ENCODE measurements at places on chromosomes 6 and 20.

- no peak for DNase-seq
Observed at GRCh38 chr6:7526755-7527154, 14.7 kb upstream of the DSP start.

DNA sequence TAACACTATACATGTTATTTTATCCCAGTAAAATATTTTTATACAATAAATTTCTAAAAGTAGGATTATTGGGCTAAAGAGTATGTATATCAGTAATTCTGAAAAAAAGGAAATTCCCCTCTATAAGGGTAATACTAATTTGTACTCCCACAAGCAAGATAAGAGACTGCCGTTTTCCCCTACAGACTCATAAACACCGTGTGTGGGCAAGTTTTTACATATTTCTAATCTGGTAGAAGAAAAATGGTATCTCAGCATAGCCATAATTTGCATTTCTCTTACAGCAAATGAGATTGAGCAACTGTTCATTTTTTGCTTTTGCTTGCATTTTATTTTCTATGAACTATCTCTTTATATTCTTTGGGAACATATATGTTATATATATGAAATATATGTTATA, 26.0 kb upstream of the MYMX start:
- no peak for DNase-seq

GRCh38 chr20:50930976-50931305, 296 bp downstream of the ADNP start:
- DNase-seq, result no peak

- no peak for DNase-seq
Observed at GRCh38 chr6:38364775-38365174, 275.0 kb downstream of the BTBD9 start.

DNA sequence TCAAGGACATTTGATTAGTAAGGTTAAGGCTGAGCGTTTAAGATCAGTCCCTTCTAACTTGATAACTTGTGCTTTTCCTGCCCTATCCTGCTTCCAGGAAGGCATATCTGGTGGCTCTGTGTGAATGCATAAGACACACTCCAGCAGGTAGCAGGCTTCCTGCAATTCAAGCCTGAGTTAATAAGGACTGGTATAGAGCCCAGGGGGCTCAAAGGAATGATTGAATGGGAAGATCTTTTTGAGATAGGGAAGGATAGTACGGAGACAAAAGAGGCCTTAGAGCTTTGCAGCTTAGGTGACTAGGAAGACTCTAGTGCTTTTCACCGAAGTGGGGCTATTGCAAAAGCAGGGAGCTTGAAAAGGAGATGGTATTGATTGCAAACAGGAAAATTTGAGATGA, 307.1 kb downstream of the GRIK2 start:
- DNase-seq, result no peak

DNA sequence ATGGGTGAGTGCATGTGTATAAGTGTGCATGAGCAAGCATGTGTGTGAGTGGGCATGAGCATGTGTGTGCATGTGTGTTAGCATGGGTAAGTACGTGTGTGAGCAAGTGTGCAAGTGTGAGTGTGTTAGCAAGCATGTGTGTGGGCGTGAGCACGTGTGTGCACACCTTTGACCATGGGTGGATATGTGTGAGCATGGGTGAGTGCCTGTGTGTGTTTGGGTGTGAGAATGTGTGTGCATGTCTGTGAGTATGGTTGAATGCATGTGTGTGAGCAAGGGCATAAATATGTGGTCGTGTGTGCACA, 84.6 kb downstream of the DLL1 start:
- DNase-seq, result peak; percentile 11

GRCh38 chr20:56200456-56200855, 48.1 kb upstream of the MC3R start:
- DNase-seq, result no peak

DNA sequence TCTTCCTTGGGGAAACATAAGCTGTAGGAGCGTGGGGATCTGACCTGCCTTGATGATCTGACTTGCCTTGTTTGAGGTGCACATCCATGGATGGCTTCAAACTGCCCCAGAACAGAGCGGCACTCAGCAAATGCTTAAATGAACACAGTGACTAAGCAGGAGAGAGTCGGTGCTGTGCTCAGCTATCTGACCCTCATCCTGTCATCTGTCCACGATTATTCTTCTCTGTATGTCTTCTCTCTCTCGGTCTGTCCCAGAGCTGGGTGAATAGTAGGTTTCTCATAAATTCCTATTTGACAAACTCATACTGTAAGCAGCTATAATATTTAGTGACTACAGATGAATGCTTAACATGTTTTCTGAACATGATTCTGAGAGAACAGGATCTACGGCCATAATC, 37.3 kb downstream of the TRAM2 start:
- no peak for DNase-seq

DNA sequence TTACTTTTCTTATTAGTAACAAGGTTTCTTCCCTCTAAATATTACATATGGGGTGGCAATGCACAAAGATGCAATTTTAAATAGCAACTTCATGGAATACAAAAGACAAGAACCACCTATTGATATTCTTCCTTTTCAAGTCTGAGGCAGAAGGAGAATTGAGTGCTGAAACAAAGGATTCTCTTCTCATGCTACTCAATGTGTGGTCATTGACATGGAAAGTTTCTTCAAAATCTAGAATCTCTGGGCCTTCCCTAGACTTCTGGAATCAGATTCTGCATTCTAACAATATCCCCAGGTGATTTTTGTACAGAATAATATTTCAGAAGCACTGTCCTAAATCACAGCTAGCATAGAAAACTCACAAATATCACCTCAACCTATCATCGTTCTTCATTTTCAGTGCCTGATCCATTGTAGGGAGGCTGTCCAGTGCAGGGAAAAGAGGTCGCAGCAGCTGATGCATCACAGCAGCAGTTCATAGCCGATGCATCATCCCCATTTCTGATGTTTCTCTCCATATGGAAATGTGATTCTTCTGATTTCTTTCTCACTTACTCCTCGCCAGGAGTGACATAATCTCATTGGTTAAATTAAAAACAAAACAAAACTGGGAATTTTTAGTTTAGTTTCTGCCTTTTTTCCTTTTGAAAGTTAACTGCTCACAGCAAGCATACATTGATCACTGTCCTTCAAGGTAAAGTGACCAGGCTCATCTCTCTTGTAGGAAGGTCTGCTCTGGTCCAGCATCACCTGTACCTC, 139.5 kb upstream of the FAM83B start:
- no peak for DNase-seq

DNA sequence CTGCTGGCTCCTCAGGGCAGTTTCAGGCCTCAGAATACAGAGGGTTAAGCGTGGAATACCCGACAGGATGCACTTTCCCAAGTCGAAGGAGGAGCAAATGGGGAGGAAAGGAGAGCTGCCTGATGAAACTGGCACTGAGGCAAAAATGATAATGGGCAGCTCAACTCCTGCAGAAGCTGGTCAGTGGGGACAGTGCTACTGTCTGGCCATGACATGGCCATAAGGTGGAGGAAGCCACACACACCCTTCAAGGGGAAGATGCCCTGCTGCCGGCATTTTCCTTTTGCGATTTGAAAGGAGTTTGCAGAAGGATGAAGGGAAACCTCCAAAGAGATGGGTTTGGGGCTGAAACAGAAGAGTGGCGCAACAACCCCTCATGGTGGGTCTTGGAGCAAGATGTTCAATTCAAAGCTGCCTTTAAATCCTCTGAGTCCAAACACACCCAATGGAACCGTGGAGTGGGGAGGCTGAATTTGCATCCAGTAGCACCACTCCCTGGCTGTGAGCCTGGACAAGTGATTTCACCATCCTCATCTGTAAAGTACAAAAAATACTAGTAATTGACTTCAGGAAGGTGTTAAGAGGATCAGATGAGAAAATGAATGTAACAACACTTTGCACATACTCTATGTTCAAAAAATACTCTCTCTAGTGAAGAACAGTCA, 3.2 kb downstream of the ADIG start:
- DNase-seq, result no peak

DNA sequence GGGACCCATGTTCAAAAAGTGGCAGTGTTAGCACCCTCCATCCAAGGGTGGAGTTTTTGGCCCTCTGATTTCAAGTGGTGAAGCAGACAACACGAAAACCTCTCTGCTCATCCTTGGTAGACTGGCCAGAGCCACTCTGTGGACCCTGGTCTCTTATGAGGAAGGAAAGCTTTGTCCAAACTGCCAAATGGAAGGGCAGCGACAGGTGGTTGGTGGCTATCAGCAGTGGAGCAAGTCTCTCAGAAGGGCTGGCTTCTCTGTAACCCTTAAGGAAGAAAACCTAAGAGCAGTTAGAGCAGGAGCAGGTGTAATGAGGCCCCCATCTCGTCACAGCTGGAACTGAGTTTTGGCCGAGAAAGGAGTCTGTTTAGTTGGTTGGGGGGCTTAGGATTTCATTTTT, 155.8 kb downstream of the SLC16A10 start:
- DNase-seq, result no peak

DNA sequence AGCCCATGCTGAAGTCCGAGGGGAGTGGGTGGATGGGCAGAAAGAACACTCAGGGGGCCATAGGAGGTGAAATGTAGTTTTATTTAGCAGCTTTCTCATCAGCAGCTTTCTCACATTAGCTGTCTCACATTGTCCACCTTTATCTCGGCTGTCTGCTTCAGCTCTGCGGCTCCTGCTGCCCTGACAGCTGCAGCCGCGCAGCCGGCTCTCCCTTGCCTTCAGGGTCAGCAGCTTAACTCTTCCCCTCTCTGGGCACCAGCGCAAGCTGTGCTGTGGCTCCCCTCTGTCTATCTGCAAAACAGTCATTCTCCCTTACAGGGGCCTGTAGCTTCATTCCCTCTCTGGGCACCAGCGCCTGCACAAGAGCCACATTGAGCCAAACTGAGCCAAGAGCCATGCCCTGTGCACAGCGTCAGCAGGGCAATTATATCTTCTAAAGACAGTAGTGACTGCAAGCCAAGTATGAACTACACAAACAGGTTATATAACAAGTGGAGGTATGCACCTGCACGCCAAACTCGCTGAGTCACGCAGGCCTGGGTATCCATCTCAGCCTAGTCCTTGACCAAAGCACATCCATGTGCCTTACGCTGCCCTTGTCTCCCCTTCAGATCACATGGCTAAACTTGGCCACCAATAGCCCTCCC, 198.8 kb downstream of the EYA2 start:
- DNase-seq, result no peak

DNA sequence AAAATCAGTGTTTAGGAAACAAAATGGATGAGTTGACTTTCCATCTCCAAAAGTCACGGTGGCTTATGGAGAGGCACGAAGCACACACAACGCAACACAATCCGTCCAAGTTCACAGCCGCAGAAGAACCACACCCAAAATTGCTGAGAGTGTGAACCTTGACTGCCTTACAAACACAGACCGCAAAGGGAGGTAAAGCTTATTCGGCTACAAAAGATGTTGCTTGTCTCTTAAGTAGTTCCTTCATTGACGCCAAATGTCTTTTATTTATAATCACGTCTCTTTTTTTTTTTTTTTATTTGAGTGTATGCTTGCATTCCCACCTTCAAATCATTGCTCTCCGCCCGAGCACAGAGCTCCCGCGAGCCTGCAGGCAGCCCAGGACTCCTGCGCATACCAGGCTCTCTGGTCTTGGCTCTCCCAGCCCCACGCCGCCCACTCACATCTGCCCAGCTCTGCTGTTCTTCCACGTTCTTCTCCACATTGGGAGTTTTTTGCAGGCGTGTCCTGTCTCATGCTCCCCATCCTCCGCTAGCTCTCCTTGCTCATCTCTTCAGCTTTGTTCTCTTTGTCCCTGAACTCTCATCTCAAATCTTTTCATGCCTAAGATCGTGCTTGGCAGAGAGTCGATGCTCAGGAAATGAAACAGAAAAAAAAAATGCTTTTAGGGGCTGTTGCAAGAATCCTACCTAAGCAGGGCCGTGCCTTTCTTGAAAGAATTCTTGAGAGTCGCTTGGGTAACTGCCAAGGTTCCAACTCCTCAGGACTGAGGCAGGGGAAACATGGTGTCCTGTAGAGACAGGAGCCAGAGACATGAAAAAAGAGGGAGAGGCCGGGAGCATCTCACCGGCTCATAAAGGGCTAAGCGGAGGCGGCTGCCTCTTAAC, 25.8 kb downstream of the LY86 start:
- no peak for DNase-seq

DNA sequence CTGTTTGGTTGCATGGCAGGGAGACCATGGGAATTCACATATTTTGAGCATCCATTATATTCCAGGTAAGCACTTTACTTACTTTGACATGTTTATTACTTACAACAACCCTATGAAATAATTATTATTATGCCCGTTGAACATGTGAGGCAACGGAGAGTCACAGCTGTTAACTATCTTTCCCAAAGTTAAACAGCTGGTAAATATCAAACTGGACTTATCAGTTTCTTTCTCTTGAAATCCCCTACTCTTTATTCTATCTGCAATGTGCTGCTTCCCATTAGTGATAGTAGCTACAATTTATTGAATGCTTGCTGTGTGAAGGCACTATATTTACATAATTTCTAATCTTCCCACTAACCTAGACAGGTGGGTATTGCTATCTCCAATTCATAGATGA, 847.7 kb upstream of the MAP3K7 start:
- DNase-seq, result no peak

GRCh38 chr6:36692861-36693702, 4.5 kb upstream of the RAB44 start:
- no peak for DNase-seq

- DNase-seq, result peak; percentile 65
Observed at GRCh38 chr6:39361657-39362486, 39.4 kb upstream of the KCNK16 start.

- DNase-seq, result no peak
Observed at GRCh38 chr6:137715589-137716045, 151.4 kb upstream of the TNFAIP3 start.

DNA sequence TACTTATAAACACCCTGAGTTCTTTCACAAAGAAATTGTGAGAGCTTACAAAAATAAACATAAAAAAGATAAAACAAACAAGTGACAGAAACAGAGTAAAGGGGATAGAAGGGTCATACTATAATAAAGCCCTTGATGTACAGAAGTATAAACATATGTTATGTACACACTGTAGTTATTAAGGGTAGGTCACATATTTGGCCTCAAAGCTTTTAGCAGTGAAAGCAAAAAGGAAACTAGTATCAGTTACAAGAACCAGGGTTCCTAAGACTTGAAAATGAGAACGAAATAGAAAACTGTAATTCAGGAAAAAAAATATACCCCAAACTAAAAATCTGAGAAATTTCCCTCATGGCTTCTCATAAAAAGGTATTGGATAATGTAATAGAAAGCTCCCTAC, 380.6 kb downstream of the HDGFL1 start:
- no peak for DNase-seq

DNA sequence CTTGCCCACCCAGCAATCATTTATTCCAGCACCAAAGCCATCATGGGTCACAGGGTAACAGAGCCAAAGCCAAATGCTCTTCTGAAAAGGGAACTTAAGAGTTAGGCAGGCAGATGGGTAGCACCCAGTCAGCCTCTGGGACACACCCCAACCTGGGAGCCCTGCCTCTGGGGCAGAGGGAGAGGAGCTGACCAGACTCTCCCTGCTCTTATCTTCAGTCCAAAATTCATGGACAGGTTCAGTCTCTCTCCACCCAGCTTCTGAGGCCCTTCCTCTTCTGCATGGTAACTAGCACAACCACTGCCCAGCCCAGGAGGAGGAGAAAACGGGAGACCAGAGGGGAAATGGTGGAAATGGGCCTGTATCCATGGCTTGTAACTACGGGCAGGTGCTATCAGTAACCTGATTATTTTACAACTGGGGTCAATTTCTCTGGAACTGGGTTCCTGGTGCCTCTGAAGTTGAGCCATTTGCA, 105.4 kb downstream of the NOL4L start:
- DNase-seq, result no peak

GRCh38 chr6:84753173-84753572, 11.2 kb downstream of the TBX18 start:
- no peak for DNase-seq
